ENCODE measurements at places on chromosomes 6 and 20. TPM values are rescaled to one million over a fixed set of nuclear protein-coding genes. Genes with fewer than 3 reads are reported as not detected.

The BPIFB1 gene
- total RNA-seq = not detected

The MYH7B gene
- total RNA-seq = not detected

The GSTA2 gene
- not detected for total RNA-seq

The SOBP gene
- total RNA-seq = 0.84 TPM

DNA sequence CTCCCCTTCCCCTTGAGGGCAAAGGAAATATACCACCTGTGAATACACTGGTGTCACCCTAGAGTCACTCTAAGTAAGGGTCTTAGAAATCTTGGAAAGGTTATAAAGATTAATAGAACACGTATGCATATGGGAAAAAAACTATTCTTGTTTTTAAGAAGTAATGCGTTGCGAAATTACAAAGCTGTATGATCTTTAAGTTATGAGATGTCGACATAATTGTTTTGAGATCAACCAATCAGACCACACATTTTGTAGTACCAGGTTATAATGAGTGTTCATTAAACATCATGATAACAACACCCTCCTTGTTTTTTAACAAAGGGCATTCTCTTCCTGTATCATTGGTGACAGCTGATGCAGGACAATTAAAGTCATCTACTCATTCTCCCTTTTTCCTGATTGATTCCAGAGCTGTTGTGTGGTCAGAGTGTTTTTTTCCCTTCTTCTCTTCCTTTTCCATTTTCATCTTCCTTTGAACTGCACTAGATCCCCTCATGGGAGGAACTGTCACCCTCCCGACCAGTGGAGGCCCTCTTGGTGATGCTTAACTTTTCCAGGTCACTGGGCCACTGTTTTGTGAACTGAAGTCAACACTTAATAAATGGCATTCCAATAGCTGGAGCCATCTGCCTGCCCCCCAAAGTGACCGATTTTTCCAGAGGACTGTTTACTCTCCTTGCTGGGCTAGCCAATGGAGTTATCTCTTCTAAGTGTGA lies 37.0 kb downstream of the PRDM1 start:
- H3K27me3 ChIP-seq = no peaks in the 10 kb centered on the region
- H3K27ac ChIP-seq = no peak overlapping the region
- DNase-seq = no peak
- peaks cover 5% of the 10 kb centered on the region for H3K36me3 ChIP-seq

- peaks cover 3% of the 10 kb centered on the region for H3K4me1 ChIP-seq
- H3K27me3 ChIP-seq = no peaks in the 10 kb centered on the region
- no peak overlapping the region for H3K4me3 ChIP-seq
- DNase-seq = no peak
These were observed 17.4 kb upstream of the CSE1L start for GRCh38 chr20:49028684-49029083.

- no peaks in the 10 kb centered on the region for H3K4me1 ChIP-seq
- no peak for DNase-seq
- H3K27ac ChIP-seq = no peak overlapping the region
These were observed 22.4 kb upstream of the RALY start for GRCh38 chr20:33971147-33971975.

- H3K27ac ChIP-seq = no peak overlapping the region
- peaks cover 12% of the 10 kb centered on the region for H3K4me1 ChIP-seq
- H3K4me3 ChIP-seq = peak overlapping the region; percentile 64
- no peaks in the 10 kb centered on the region for H3K36me3 ChIP-seq
These were observed 13.3 kb upstream of the RBPJL start for GRCh38 chr20:45293041-45294002.

GRCh38 chr6:79868098-79868722 lies 79.1 kb downstream of the ELOVL4 start:
- no peak overlapping the region for H3K4me3 ChIP-seq
- no peaks in the 10 kb centered on the region for H3K36me3 ChIP-seq
- peaks cover 8% of the 10 kb centered on the region for H3K27me3 ChIP-seq
- peaks cover 10% of the 10 kb centered on the region for H3K4me1 ChIP-seq

GRCh38 chr6:109442393-109442924 lies 1.9 kb downstream of the SMPD2 start:
- H3K36me3 ChIP-seq = no peaks in the 10 kb centered on the region
- no peak for DNase-seq
- peak overlapping the region; percentile 77 for H3K27ac ChIP-seq
- no peak overlapping the region for H3K4me3 ChIP-seq

- peaks cover 17% of the 10 kb centered on the region for H3K36me3 ChIP-seq
- peak overlapping the region; percentile 42 for H3K4me3 ChIP-seq
- peaks cover 50% of the 10 kb centered on the region for H3K4me1 ChIP-seq
- peaks cover 15% of the 10 kb centered on the region for H3K27me3 ChIP-seq
- peak; percentile 78 for DNase-seq
These were observed 36.5 kb upstream of the MPC1 start for GRCh38 chr6:166419286-166419685.

GRCh38 chr6:168626046-168626602 lies 185.1 kb downstream of the SMOC2 start:
- H3K27ac ChIP-seq = no peak overlapping the region
- no peaks in the 10 kb centered on the region for H3K4me1 ChIP-seq
- peaks cover 11% of the 10 kb centered on the region for H3K27me3 ChIP-seq
- peaks cover 7% of the 10 kb centered on the region for H3K36me3 ChIP-seq
- no peak for DNase-seq

DNA sequence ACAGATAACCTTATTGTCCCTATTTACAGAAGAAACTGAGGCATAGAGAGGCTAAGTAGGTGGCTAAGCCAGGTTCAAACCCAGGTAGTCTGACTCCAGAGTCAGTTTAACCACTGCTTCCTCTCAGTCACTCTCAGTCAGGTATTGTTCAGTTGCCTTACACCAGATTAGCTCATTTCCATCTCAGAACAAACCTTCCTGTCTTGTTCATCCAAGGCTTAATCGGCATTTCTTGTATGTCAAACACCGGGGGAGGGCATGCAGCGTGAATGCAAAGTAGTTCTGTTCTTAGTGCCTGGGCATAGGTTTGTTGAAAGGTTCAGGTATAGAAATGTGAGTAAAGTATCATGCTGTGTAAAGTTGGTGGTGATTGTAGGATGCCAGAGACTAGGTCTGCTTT lies 51.7 kb downstream of the CTNNBL1 start:
- no peak overlapping the region for H3K4me3 ChIP-seq
- H3K36me3 ChIP-seq = no peaks in the 10 kb centered on the region
- peaks cover 24% of the 10 kb centered on the region for H3K4me1 ChIP-seq
- no peak for DNase-seq
- H3K27ac ChIP-seq = peak overlapping the region; percentile 14

GRCh38 chr6:19410481-19410880 lies 426.7 kb upstream of the ID4 start:
- H3K27me3 ChIP-seq = no peaks in the 10 kb centered on the region
- no peaks in the 10 kb centered on the region for H3K36me3 ChIP-seq
- H3K4me1 ChIP-seq = no peaks in the 10 kb centered on the region

GRCh38 chr6:84057908-84058307 lies 24.3 kb downstream of the MRAP2 start:
- no peak overlapping the region for H3K27ac ChIP-seq
- H3K36me3 ChIP-seq = no peaks in the 10 kb centered on the region
- H3K27me3 ChIP-seq = no peaks in the 10 kb centered on the region
- no peak for DNase-seq
- no peak overlapping the region for H3K4me3 ChIP-seq

DNA sequence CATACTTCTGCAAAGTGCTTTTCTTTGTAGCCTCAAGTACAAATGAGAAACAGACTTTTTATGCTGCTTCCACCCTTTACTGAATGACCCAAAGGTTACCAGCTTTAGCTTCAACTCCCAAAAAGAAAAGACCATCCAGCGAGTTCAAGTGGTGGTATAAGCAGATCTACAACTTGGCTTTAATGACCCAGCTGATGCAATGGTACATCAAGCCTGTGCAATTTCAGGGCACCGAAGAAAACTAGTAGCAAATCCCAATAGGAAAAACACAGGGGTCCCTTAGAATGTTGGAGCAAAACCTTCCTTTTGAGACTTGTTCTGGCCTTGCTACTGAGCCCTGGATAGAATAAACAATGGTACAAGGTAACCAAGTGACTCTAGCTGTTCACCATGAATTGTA lies 33.8 kb downstream of the STX7 start:
- no peak for DNase-seq
- H3K4me1 ChIP-seq = peaks cover 9% of the 10 kb centered on the region
- H3K27ac ChIP-seq = no peak overlapping the region
- H3K36me3 ChIP-seq = no peaks in the 10 kb centered on the region

GRCh38 chr6:114063956-114064355 lies 93.0 kb upstream of the HDAC2 start:
- H3K27me3 ChIP-seq = peaks cover 3% of the 10 kb centered on the region
- no peaks in the 10 kb centered on the region for H3K36me3 ChIP-seq
- no peak overlapping the region for H3K4me3 ChIP-seq
- H3K4me1 ChIP-seq = no peaks in the 10 kb centered on the region
- DNase-seq = no peak

DNA sequence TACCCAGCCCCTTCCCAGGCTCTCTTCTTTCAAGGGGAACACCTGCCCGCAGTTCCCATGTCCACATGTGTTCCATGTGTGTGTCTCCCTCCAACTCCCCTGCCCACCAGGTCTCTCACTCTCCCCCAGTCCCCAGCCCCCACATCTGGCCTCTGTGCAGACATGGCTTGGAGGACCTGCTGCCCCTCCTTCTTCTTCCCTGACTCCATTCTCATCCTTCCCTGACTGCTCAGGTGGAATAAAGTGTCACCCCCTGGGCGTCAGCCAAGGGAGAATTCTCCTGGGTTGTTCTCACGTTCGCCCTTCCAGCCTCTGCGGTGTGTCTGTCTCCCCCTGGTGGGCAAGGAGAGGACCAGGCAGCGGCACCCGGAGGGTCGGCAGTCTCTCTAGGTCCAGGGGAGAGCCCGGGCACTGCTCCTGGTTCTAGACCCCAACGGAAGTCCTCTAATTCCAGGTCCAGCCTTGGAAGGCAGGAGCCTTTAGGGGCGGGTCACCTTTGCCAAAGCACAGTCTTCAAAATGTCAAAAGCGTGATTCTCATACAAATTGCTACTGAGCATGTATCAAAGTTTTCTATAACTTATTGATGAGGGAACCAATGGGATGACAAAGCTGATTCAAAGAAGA lies 50.5 kb downstream of the EBF4 start:
- H3K4me1 ChIP-seq = peaks cover 56% of the 10 kb centered on the region
- DNase-seq = peak; percentile 77
- H3K36me3 ChIP-seq = no peaks in the 10 kb centered on the region
- no peaks in the 10 kb centered on the region for H3K27me3 ChIP-seq

DNA sequence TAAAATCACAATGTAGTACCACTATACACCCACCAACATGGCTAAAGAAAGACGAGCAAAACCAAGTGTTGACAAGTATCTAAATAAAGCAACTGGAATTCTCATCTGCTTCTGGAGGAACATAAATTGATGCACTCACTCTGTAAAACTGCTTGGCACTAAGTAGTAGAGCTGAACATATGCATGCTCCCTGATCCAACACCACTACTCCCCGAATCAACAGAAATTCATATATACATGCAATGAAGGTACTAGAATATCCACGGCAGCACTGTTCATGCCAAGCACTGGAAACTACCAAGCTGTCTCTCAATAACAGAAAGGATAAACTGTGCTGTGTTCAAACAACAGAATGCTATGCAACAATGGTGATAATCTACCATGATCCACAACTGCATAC lies 219.5 kb upstream of the RIN2 start:
- H3K4me1 ChIP-seq = peaks cover 9% of the 10 kb centered on the region
- H3K27me3 ChIP-seq = no peaks in the 10 kb centered on the region
- no peaks in the 10 kb centered on the region for H3K36me3 ChIP-seq
- DNase-seq = no peak
- no peak overlapping the region for H3K4me3 ChIP-seq

- no peaks in the 10 kb centered on the region for H3K4me1 ChIP-seq
- DNase-seq = no peak
- H3K27ac ChIP-seq = no peak overlapping the region
- no peak overlapping the region for H3K4me3 ChIP-seq
These were observed 132.9 kb upstream of the THBS2 start for GRCh38 chr6:169386411-169387057.

DNA sequence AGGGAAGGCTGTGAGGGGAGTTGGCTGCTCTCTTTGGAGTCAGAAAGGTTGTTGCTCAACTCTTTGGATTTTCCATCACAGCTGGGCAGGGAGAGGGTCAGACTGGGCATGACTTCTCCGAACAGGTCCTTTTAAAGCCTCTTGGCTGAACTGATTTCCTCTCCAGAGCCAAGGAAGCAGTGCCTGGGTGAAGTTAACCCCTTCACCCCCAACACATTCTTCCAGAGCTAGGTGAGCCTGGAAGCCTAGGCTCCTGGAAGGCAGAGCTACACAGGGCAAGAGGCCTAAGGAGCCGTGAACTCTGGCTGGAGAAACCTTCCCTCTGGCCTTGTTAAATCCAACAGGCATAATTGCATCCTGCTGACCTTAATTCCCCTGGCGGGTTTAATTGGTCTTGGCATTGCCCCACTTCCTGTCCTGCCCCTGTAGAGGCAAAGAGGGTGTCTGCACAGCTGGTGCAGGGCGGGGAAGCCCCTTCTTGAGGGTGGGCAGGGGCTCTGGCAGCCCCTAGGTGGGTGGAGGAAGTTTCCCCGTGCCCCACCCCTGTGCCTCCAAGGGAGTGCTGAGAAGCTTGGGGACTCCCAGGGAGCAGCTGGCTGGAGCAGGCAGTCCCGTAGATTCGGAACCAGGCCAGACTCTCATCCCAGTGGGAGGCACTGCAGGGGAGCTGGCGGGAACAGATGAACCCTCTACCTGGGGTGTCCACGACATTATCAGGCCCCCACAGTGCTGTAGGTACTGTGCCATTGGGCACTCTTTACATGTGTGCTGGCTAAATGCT lies 3.6 kb upstream of the MYLK2 start:
- H3K27ac ChIP-seq = no peak overlapping the region
- H3K27me3 ChIP-seq = no peaks in the 10 kb centered on the region
- DNase-seq = no peak
- H3K36me3 ChIP-seq = no peaks in the 10 kb centered on the region
- H3K4me3 ChIP-seq = no peak overlapping the region
